ENCODE measurements at places on chromosomes 1 and 21. TPM values are rescaled to one million over a fixed set of nuclear protein-coding genes. Genes with fewer than 3 reads are reported as not detected.

Gene RGS13
- total RNA-seq: not detected

Gene XCL2
- total RNA-seq: 136 TPM

Gene RGS8
- total RNA-seq: not detected

Gene FNDC5
- not detected for total RNA-seq

Gene KCNJ15
- 1.1 TPM for total RNA-seq

Measured in activated naive CD8-positive, alpha-beta T cell treated with anti-CD3 and anti-CD28 coated beads for 36 hours (primary cell).